Chondrocyte (in vitro differentiated cells): ENCODE measurements at places on chromosomes 6 and 20.

DNA sequence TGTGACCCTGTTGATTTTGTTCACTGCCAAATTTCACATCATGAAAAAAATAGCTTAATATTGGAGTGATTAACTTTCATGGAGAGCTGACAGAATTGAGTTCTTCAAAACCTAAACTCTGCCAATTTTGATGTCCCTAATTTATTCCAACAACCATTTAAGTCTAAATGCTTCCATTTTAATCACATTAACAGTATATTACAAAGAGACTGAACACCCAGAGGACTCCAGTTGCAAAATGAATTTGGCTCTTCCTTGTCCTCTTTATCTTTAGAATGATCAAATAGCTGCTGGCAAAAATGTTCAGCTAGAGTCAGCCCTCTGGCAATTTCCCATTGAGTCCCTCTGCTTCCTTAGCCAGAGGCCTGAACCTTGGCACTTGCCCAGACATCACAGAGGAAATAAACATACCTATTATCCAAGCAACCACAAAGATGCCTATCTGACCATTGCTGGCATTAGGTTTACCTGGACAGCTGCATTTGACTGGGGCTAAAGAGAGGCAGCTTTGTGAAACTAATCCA, 299.0 kb upstream of the STXBP5 start:
- no peak for DNase-seq

GRCh38 chr6:15792842-15793241, 130.0 kb upstream of the DTNBP1 start:
- DNase-seq = no peak

DNA sequence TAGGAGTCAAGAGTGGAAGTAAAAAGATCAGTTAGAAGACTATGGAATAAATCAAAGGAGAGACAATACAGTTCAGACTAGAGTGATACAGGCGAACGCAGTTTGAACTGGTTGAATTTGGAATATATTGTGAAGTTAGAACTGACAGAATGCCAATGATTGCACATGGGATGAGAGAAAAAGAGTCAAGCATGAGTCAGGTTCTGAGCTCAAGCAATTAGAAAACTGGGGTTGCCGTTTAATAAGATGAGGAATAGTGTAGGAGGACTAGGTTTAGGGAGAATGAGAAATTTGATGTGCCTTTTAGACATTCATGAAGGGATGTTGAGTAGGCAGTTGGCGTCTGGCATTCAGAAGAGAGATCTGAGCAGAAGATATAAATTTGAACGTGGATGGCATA, 8.0 kb downstream of the RNF217 start:
- DNase-seq = no peak

- no peak for DNase-seq
Observed at GRCh38 chr20:63553933-63554290, at the start of gene FNDC11. TSS of gene FNDC11 (plus strand) at chr20:63554159. CDS start at chr20:63555664, 1,505 bp downstream.

- DNase-seq = no peak
Observed at GRCh38 chr20:60632391-60633262, 619.4 kb upstream of the CDH4 start.

- no peak for DNase-seq
Observed at GRCh38 chr20:2353231-2353630, 27.5 kb upstream of the TGM6 start.

DNA sequence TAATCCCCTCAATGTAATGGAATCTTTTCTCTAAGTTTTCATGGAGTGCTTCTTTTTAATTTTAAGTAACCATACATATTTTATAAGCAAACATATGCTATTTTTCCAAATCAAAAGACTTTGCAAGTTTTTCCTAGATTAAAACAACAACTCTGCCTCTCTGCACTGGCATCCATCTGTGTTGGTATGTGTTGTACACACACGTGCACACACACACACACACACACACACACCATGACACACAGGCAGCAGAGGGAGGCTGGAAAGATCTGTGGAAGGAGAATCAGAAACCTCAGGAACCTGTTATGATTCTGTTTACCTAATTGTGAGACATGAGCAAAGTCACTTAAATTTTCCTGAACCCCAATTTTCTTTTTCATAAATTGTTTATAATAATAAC, 295.0 kb upstream of the PRDM1 start:
- DNase-seq = no peak
